ENCODE measurements at places on chromosomes 13 and 19.

- peak; percentile 69 for DNase-seq
Measured at GRCh38 chr19:2015608-2015950, at the start of gene BTBD2. Gene BTBD2 (minus strand): TSS chr19:2015714. CDS start chr19:2015703, 11 bp downstream.

DNA sequence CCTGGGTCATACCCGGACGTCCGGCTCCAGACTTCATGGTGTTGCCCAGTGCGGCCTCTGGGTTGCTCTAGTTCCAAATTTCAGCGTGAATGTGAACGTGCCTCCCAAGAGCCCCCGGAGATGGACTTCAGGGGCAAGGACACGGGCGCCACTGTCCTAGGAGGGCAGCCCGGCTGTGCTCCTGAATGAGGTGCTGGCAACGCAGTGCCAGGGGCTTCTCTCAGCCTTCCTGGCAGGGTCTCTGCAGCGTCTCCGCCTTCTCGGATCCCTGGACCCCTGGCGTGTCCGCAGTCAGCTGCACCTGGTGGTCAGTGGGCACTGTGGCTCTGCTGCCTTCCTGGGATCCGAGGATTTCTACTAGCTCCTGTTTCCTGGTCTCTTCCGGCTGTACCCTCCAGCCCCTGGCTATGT, 101.7 kb upstream of the MCF2L start:
- DNase-seq = no peak

DNA sequence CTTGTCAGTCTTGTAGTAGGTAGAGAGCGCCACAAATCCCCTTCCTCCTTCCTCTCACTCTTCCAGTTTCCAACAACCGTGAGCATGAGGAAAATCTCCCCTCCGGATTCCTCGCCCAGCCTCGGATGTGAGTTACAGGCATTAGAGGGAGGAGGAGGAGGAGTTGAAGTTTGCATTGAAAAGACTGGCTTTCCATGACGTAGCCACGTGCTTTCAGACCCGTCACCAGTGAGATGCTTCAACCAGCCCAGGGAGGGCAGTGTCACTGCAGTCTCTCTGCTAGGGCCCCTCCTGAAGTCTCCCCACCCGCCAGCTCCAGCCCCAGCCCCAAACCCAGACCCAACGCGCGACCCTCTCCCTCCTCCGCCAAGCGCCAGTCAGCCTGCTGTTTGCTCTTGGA, 442 bp upstream of the FGF14 start:
- DNase-seq = no peak

DNA sequence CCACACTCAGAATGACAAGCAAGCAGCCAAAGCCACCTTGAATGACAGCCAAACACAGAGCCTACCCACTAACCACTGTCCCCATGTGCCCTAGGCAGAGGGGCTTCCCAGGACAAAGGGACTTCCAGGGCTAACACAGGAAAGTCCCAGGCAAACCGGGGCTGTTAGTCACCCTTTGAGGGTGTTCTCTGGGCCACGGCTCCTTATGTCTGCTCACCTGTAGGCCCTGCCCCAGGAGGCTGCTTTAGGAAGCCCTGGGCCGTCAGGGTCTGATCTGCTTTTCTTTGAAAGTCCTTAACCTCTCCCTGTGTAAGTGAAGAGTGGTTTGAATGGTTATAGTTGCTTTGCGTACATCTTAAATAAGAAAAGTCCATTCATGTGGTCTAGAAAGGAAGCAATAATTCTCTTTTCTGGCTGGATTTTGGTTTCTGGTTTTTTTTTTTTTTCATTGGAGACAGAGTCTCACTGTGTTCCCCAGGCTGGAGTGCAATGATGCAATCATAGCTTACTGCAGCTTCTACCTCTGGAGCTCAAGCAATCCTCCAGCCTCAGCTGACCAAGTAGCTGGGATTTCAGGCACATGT, 161.4 kb downstream of the EFNB2 start:
- no peak for DNase-seq

DNA sequence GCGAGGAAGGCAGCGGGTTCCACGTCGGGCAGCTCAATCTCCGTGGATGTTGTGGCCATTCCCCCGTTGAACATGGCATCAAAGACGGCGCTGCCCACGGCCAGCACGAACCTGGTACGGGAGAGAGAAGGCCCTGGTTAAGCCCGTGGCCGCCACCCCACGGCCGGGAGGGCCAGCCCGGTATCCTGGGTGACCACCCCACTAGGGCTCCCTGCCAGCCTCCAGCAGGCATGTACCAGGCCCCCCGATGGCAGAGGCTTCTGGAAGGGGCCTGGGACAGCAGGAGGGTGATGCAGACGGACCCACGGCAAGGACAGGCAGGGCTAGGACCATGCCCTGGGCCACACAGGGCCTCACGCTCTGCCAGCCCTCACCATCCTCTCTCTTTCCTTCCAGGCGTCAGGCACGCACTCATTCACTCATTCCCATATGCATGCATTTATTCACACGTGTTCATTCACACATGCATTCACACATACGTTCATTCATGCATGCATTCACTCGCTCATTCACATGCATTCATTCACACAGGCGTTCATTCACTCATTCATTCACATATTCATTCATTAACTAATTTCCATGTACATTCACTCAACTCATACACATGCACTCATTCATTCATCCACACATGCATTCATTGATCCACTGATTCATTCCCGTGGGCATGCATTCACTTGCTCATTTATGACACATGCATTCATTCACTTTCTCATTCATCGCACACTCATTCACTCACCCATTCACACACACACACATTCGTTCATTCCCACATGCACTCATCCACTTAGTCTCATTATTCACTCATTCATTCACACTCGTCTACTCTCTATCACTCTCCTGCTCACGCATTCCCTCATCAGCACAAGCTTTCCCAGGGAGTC, 17.9 kb downstream of the BTBD2 start:
- no peak for DNase-seq

- DNase-seq = no peak
Measured at GRCh38 chr13:44169018-44169911, 204.4 kb upstream of the SERP2 start.

DNA sequence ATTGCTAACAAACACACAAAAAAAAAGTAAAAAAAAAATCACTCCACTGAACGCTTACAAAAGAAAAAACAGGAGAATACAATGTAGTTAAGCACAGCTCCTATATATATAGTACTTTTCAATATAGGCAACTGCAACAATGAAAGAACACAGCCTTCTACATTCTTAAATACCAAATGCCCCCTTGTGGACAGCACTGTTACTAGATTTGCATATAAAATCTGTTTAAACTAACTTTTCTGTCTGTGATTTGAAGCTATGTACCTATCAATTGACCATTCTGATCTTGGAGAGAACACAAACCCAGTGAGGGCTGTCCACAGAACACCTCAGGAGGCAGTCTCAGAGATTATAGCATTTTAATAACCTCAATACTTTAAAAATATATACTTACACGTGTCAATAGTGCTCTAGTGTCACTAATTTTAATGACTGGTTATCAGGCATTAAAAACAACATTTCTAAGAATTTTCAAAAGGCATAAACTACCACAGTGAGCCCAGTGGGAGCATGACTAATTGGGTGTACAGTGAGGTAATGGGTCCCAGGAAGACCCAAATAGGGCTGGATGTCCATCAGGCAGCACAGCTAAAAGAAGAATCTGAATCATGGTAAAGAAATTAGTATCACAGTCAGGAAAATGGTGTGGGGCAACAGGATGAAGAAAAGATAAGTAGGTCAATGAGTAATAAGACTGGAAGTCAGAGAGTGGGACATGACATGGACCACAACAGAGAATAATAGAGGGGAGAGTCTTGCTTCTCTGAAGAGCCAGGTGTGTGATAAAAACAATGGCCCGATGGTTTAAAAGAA, 22.2 kb downstream of the CCDC169 start:
- DNase-seq = no peak

GRCh38 chr19:47497821-47498520, 14.0 kb upstream of the KPTN start:
- no peak for DNase-seq

GRCh38 chr13:42760951-42761350, 20.4 kb upstream of the FAM216B start:
- no peak for DNase-seq

DNA sequence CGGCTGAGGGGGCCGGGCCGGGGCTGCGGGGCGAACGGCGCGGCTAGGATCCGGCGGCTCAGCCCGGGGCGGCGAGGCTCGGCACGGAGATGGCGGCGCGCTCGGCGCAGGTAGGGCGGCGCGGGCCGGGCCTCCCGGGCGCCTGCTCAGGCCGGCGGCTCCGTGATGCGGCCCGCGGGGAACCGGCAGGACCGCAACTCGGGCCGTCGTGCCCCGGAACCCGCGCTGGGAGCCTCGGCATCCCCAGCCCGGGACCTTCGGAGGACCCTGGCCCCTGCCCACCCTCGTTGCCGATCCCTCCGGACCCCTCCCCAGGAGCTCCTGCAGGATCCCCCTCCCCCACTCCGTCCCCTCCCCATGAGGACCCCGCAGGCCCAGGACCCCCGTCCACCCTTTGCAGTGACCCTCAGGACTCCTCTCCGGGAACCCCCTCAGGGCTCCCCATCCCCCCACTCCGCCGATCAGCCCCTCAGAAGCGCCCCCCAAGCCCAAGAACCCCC, 304 bp downstream of the EVI5L start:
- DNase-seq = no peak

- DNase-seq = no peak
Measured at GRCh38 chr19:14559916-14560775, 11.7 kb downstream of the NDUFB7 start.

GRCh38 chr13:106690779-106691178, 122.8 kb upstream of the ARGLU1 start:
- no peak for DNase-seq

DNA sequence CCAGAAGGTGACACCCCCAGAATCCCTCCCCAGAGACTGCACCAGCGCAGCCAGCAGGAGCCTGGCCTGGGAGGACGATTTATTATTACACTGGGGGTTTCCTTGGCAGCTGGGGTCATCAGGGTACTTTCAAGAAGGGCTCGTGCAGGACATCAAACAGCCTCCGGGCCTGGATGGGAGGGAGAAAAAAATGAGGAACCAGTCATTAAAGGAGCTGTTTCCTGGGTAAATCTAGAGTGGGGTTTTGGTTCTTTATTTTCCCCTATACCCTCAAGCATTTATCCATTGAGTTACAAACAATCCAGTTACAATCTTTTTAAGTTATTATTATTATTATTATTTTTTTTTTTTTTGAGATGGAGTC, 3.1 kb downstream of the POLR1G start:
- no peak for DNase-seq

GRCh38 chr13:99399623-99399974, 92.4 kb upstream of the GPR183 start:
- no peak for DNase-seq

GRCh38 chr19:33139165-33139564, 7.3 kb downstream of the WDR88 start:
- DNase-seq = no peak

DNA sequence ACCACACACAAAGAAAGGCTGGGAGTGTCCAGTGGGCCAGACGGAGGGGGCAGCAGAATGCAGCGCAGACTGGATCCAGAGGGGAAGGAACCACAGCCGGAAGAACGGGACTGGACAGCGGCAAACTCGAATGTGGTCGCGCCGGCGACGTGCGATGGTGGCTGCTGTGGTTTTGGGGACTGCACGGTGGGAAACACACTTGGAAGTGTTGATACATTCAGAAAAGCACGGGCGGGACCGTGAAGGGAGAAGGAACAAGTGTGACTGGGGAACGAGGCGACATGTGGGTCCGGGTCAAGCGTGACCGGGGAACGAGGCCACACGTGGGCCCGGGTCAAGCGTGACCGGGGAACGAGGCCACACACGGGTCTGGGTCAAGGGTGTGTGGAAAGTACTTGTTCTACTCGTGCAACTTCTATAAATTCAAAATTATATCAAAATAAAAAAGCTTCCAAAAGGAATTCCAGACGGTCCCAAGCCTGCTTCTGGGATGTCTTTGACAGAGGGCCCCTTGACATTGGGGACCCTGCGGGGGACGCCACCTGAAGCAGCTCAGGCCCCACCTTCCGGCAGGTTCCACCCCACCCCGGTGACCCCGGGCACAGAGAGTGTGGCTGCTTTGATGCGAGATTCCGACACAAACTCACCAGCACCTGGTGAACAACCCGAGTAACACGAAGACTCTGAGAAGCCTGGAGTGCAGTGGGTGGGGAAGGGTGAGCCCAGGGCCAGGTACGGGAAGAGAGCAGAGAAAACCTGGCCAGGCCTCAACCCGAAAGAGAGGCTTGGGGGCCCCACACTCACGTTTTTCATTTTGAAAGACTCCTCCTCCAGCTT, 25.1 kb upstream of the C13orf46 start:
- no peak for DNase-seq

DNA sequence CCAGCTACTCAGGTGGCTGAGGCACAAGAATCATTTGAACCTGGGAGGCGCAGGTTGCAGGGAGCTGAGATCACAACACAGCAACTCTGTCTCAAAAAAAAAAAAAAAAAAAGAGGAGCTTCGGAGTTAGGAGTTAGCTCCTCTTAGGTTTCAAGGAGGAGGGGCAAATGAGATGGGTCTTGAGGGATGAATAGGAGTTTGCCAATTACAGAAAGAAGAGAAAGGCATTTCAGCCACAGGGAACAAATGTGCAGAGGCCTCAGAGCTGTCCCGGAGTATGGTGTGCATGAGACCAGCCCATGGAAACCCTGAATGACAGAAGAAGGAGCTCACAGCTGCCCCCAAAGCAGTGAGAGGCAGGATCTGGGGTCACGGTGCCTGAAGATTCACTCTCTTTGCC, 24.6 kb downstream of the TLE2 start:
- no peak for DNase-seq

DNA sequence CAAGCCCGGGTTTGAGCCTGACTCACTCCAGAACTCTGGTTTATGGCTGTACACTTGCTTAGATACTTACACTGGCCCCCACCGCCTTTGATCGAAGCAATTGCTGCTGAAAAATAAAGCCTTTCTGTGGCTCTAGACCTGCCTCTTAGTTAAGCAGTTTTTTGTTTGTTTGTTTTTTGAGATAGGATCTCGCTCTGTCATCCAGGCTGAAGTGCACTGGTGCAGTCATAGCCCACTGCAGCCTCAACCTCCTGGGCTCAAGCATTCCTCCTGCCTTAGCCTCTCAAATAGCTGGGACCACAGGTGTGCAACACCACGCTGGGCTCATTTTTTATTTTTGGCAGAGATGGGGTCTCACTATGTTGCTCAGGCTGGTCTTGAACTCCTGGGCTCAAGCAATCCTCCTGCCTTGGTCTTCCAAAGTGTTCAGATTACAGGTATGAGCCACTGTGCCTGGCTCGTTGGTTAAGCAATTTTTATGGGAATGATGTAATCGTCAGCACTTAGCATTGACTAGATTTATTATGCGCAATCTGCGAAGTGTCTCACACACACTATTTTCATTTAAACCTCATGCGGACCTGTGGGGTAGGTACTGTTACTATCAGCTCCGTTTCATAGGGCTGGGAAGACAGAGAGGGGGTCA, 22.2 kb downstream of the PPP2R1A start:
- no peak for DNase-seq

DNA sequence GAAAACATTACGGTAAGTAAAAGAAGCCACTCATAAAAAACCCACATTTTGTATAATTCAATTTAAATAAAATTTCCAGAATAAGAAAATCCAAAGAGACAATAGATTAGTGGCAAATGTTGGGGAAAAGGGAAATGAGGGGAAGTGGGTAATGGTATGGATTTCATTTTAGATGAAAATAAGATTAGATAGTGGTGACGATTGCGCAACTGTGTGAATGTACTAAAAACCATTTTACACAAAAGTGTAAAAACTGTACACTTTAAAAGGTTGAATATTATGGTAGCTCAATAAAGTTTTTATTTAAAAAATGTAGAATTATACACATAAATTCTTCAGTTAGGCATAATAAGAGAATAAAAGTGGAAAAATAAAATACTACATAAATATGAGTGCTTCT, 3.7 kb downstream of the MBD3L1 start:
- no peak for DNase-seq

- no peak for DNase-seq
Measured at GRCh38 chr19:28521614-28522544, 691.1 kb downstream of the UQCRFS1 start.

GRCh38 chr13:30121666-30122065, 185.7 kb downstream of the KATNAL1 start:
- DNase-seq = no peak
